A549 treated with dexamethasone at 1 μM for 4 hours (cell line): ENCODE measurements at places on chromosomes 2 and 18. TPM values are rescaled to one million over a fixed set of nuclear protein-coding genes. Genes with fewer than 3 reads are reported as not detected.

The TMEM169 gene
- total RNA-seq: 0.33 to 0.58 TPM (median 0.43 TPM) in 5 replicates

The C2orf81 gene
- 3.3 to 3.7 TPM (median 3.6 TPM) in 5 replicates for total RNA-seq

The ARHGEF4 gene
- total RNA-seq: 7.8 to 15.5 TPM (median 11.2 TPM) in 5 replicates

The CXCR1 gene
- total RNA-seq: not detected in 5 replicates

The SFT2D3 gene
- 4.3 to 5.4 TPM (median 4.8 TPM) in 5 replicates for total RNA-seq

The DCDC2C gene
- total RNA-seq: 0.26 to 0.67 TPM (median 0.28 TPM) in 5 replicates

The SEMA4F gene
- total RNA-seq: 8.4 to 13.4 TPM (median 11.8 TPM) in 5 replicates

The MAL gene
- 0.11 to 0.32 TPM (median 0.24 TPM) in 4 of 5 replicates, not detected in the other for total RNA-seq

The SLC4A1AP gene
- total RNA-seq: 30.4 to 33.5 TPM (median 32.9 TPM) in 5 replicates

The DOK6 gene
- total RNA-seq: not detected in 5 replicates

The ZCCHC2 gene
- total RNA-seq: 7.5 to 13.3 TPM (median 11.3 TPM) in 5 replicates

The DNMT3A gene
- 5.7 to 8.5 TPM (median 7.9 TPM) in 5 replicates for total RNA-seq

The NEU2 gene
- not detected in 5 replicates for total RNA-seq

The NRP2 gene
- total RNA-seq: 79.1 to 143 TPM (median 133 TPM) in 5 replicates

The EVA1A gene
- 7.0 to 10.9 TPM (median 8.7 TPM) in 5 replicates for total RNA-seq

The CRACDL gene
- 2.7 to 6.0 TPM (median 4.7 TPM) in 5 replicates for total RNA-seq

The CAD gene
- 46.1 to 66.1 TPM (median 64.5 TPM) in 5 replicates for total RNA-seq

The PAIP2B gene
- 0.24 to 0.33 TPM (median 0.30 TPM) in 5 replicates for total RNA-seq

The ELOA2 gene
- not detected in 5 replicates for total RNA-seq

The RESP18 gene
- not detected in 5 replicates for total RNA-seq

The VWC2L gene
- not detected in 5 replicates for total RNA-seq

The CNTNAP5 gene
- not detected in 5 replicates for total RNA-seq

The MOGAT1 gene
- not detected in 5 replicates for total RNA-seq

The APLF gene
- total RNA-seq: 0.58 to 0.80 TPM (median 0.72 TPM) in 5 replicates

The LRP2 gene
- total RNA-seq: under 0.01 to 0.07 TPM (median 0.02 TPM) in 3 of 5 replicates, not detected in the others

The MFSD2B gene
- 0.44 to 0.80 TPM (median 0.68 TPM) in 5 replicates for total RNA-seq

The SPRED2 gene
- 31.0 to 41.3 TPM (median 36.3 TPM) in 5 replicates for total RNA-seq

The KCNS3 gene
- 1.1 to 1.5 TPM (median 1.3 TPM) in 5 replicates for total RNA-seq
